ENCODE measurements at places on chromosomes 4 and X. TPM values are rescaled to one million over a fixed set of nuclear protein-coding genes. Genes with fewer than 3 reads are reported as not detected.

DNA sequence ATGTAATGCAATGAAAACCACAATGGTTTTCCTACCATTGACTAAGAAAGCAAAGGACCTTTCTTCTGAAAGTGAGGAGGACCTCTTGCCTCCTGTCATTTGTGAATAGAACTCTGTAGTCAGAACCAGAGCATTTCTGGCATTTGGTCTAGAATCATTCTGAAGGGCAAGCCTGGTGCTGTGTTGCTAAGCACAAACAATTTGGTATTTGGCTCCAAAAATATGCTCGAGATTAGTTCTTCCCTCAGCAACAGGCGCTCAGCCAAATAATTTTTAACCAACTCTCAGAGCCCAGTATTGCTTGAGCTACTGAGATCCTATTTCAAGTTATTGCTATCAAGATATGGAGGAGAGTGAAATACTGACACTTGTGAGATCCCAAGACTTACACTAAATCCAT, 71.0 kb downstream of the SNCA start:
- DNase-seq: peak; percentile 56

DNA sequence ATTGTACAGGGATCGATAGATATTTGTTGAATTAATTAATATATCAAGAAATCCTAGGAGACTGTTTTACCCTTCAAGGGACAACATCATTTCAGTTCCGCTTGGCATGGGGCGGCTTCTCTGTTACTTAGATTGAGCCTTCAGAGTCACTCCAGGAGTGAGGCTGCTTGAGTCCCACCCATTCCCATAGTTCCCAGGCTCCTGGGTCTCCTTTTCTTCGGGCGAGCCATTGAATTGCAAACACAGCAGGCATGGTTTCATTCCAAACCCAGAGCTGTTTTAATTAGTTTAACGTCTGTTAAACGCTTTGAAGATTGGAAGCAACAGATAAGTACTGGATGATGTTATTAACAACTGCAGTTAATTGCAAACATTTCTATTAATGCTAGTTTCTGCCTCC, 571 bp upstream of the EDA start:
- no peak for DNase-seq

DNA sequence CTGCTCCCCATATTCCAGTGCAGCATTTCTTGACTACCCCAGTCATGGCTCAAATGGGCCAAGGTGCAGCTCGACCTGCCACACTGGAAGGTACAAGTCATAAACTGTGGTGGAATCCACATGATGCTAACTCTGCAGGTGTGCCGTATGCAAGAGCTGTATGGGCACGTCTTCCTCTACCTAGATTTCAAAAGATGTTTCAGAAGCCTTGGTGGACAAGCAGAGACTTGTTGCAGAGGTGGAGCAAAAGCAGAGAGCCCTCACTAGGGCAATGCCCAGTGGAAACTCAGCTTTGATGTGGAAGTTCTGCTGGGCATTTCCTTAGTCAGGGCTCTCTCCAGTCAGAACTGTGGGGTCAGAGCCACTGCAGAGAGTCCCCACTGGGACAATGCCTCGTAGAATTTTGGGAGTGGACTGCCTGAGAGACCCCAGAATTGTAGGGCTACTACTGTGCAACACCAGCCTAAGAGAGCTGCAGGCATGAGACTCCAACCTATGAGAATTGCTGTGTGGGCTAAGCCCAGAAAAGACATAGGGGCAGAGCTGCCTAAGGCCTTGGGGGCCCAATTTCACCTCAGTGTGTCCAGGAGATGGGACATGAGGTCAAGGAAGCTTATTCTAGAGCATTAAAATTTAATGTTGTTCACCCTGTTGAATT, 65.7 kb downstream of the BEX3 start:
- no peak for DNase-seq

GRCh38 chrX:44802613-44803012, 41.2 kb upstream of the DUSP21 start:
- DNase-seq: no peak

DNA sequence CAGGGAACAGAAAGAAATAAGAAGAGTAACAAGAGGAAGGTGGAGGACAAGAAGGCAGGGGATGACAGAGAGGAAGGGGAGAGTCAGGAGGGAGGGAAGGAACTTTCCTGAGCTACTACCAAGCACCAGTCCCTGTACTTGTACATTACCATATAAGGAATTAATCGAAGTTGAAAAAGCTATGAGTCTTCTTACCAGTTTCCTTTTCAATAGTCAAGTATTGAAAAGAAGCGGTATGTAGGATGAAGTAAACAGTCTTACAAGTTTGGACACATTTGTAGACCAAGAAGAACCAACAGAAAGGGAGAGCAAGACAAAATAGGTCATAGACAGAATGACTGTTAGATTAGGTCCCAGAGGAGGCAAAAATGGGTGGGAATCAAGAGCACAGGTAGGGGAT, 629.7 kb upstream of the DIPK2B start:
- no peak for DNase-seq

The SPARCL1 gene
- not detected for total RNA-seq

The FGB gene
- total RNA-seq: not detected

The FHIP1A gene
- total RNA-seq: 0.99 TPM

DNA sequence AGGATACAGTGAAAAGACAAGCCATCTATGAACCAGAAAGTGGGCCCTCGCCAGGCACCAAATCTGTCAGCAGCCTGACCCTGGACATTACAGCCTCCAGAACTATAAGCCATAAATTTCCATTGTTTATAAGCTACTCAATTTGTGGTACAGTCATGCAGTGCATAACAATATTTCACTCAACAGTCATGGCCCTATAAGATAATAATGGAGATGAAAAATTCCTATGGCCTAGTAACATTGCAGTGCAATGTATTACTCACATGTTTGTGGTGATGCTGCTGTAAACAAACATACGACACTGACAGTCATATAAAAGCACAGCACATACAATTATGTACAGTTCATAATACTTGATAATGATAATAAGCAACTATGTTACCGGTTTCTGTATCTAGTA, 17.1 kb upstream of the TLR1 start:
- no peak for DNase-seq

DNA sequence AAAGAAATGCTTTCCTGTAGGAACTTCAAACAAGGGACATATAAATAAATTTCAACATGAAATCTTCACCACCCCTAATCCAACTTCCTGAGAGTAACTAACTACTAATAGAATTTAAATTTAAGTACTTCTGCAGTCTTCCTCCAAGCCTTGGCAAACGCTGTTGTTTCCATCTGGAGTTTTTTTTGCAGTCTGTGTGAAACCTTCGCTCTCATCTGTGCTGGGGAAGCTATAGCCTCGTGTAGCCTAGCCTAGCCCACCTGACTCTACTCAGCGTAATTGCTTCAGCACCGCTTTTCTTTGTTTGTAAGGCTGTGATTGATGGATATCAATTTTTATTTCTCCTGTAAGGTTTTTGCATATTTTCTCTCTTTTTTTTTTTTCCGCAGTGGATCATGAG, 30.9 kb downstream of the STOX2 start:
- DNase-seq: no peak

GRCh38 chr4:158530381-158530780, 8.7 kb downstream of the RXFP1 start:
- no peak for DNase-seq

GRCh38 chrX:147119088-147119487, 304.5 kb upstream of the CXorf51A start:
- DNase-seq: no peak

GRCh38 chrX:102835504-102836146, 101.4 kb upstream of the RAB40AL start:
- peak; percentile 55 for DNase-seq

The AMBN gene
- total RNA-seq: not detected

DNA sequence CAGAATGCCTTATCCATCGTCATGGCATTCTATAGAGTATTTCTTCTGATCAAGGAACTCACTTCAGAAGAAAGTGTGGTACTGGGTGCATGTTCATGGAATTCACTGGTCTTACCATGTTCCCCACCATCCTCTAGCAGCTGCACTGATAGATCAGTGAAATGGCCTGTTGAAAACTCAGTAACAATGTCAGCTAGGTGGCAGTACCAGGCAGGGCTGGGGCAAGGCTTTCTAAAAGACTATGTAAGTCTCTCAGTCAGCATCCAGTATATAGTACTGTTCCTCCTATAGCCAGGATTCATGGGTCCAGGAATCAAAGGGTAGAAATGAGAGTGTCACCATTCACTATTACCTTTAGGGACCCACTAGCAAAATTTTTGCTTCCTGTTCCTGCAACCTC, 15.8 kb upstream of the LDB2 start:
- peak; percentile 71 for DNase-seq

The SH3TC1 gene
- total RNA-seq: 1.5 TPM

The EDA gene
- total RNA-seq: 1.4 TPM

- DNase-seq: no peak
Observed at GRCh38 chr4:22030307-22030706, 81.7 kb upstream of the KCNIP4 start.

The VSIG1 gene
- not detected for total RNA-seq

GRCh38 chrX:150547375-150548115, 20.9 kb upstream of the MTM1 start:
- DNase-seq: peak; percentile 36

- DNase-seq: no peak
Observed at GRCh38 chr4:161721947-161722346, 441.9 kb downstream of the FSTL5 start.

GRCh38 chr4:70640192-70640591, 11.6 kb downstream of the ENAM start:
- no peak for DNase-seq

The JCHAIN gene
- total RNA-seq: 18.2 TPM

Data from fibroblast of the aortic adventitia (primary cell).